HepG2 (cell line): ENCODE measurements at places on chromosomes 3 and 15.

GRCh38 chr3:101166150-101166549, 154.2 kb downstream of the IMPG2 start:
- DNase-seq, result no peak

- no peak for DNase-seq
Observed at GRCh38 chr3:134258761-134259347, 8.2 kb upstream of the RYK start.

GRCh38 chr3:88150806-88151205, 1.0 kb downstream of the C3orf38 start:
- no peak for DNase-seq

DNA sequence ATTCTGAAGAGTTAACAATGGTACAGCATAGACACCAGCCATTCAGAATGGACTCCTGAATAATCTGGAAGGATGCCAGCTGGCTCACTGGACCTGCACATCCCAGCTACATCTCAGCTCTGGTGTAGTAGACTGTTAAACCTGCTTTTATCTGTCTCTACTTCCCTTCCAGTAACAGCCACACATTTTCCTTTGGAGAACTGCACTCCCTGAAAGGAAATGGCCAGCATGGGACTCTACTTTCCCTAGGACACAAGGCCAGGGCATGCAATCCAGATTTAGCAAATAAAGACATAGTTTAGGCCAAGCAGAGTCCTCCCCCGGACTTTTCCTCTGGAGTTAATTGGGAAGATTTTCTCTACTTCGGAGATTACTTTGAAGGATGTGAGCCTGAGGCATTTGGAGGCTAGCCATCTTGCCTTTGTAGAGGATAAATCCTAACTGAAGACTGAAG, 82.7 kb upstream of the TCF12 start:
- DNase-seq, result no peak

DNA sequence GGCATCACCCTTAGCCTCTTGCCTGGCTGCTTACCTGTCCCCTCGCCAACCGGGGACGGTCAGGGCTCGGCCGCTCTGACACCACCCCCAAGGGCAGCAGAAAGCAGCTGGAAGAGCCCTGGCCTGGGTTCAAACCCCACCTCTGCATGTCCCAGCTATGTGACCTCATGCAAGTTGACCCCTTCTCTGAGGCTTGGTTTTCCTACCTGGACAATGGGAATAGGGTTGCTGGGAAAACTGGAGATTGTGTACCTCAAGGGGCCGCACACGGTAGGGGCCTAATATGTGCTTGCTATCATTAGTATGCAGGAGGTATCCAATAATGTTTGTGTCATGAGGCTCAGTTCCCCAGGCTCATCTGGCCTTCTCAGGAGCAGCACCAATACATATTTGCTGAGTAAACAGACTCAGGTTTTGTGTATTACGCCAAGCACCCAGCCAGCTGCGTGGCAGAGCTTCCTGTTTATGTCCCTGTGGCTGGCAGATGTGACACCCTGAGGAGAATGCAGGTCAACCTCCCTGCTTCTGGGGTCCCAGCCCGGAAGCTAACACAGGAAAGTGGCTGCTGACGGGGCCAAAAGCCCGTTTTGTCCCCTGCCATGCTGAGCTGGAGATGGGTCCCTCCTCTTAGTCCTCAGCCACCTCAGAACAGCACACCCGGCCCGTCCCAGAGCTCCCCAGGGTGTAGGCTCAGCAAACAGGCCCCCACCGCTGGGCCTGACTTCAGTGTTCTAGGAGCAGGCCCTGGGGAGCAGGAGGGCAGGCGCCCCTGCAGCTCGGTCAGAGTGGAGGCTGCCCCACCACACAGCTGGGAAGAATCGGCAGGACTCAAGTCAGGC, 29.7 kb downstream of the PLXND1 start:
- DNase-seq, result peak; percentile 33

- DNase-seq, result no peak
Observed at GRCh38 chr15:37076543-37076942, 23.8 kb downstream of the MEIS2 start.

GRCh38 chr3:126102530-126102951, 18.6 kb upstream of the SLC41A3 start:
- no peak for DNase-seq

GRCh38 chr15:75153087-75153486, 48.6 kb upstream of the C15orf39 start:
- DNase-seq, result peak; percentile 82

DNA sequence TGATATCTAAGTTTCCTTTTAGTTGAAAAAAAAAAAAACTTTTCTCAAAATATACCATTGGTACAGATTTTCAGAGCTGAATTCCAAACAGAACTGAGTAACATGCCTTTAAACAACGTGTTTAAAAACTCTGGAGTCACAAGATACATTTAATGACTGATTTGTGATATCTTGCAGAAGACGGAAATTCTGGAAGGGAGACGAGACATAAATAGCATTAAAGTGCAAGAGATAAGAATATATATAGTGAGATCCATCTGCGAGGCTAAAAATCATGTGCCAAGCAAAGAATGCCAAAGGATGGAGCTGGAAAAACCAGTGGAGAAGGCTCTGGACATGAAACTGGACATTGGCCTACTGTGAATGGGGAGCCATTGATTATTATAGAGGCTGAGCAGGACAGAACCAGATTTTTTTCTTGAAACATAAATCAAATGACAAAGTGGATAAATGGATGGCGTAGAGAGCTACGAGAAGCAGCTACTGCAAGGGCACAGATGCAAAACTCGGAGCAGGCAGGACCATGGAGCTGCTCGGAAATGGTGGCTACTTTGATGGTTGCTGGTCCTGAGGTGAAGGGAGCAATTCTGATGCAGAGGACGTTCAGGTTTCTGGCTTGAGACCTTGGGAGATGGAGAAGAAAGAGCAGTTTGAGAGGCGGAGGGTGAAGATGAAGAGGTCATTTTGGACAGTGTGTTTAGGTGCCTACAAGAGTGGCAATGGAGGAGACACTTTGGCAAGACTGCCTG, 88.8 kb downstream of the CPN2 start:
- no peak for DNase-seq

DNA sequence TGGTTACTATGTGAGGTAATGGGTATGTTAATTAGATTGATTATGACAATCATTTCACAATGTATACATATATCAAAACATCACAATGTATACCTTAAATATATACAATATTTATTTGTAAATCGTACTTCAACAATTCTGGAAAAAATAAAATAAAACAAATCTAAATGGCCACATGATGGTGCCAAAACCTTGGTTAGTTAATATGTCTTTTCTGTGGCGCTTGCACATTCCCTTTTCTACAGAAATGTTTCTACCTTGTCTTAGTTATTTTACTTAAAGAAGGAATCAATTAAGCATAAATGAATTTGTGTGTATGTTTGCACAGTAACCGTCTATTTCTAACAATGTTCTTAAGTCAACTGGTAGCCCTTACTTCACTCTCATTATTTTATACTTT, 53.4 kb downstream of the OXSM start:
- no peak for DNase-seq

DNA sequence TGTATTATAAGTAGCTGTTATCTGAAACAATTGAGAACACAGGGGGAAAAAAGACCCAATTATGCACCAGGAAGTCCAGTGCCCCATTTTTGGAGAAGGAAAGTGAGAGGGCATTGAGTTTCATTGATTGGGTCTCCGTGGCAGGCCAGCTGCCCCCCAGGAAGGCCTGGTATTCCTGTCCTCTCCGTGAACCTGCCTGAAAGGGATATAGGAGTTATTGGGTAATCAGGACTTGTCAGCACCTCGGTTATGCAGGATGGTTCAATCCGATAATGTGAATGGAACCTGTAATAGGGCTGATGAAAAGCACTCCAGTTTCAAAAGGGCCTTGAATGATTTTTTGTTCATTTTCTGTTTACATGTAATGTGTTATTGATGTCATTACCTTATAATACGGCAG, 122.0 kb upstream of the RARB start:
- DNase-seq, result no peak

- no peak for DNase-seq
Observed at GRCh38 chr3:4838621-4839022, 140.6 kb upstream of the BHLHE40 start.
